ENCODE measurements at places on chromosomes 11 and 22. TPM values are rescaled to one million over a fixed set of nuclear protein-coding genes. Genes with fewer than 3 reads are reported as not detected.

DNA sequence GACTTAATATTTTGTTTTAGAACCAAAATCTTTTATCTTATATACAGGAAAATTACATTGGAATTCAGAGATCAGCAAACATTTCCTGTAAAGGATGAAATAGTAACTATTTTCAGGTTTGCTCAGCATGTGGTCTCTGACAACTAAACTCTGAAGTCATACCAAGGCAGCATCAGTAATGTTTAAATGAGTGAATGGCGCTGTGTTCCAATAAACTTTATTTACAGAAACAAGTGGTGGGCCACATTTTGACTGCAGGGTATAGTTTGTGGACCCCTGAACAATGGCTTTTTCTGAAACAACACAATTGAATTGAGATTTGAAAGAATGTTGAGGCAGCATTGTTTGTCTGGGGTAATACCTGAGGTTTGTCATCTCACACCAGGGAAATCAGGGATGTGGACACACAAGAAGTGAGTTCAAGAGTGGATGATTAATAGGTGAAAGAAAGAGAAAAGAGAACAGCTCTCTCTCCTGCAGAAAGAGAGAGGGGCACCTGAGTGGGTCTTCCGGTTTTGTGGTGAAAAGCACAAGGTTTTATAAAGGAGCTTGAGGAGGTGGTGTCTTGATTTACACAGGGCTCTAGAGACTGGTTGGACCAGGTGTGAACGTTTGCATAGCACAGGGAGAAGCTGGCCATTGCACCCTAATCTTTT, 113.5 kb upstream of the VPREB1 start:
- DNase-seq: no peak

GRCh38 chr11:119993722-119994121, 144.2 kb downstream of the TRIM29 start:
- DNase-seq: no peak

GRCh38 chr11:98358551-98358950, 662.2 kb upstream of the CNTN5 start:
- DNase-seq: no peak

- no peak for DNase-seq
Measured at GRCh38 chr11:14308897-14309387, 50.0 kb downstream of the RRAS2 start.

DNA sequence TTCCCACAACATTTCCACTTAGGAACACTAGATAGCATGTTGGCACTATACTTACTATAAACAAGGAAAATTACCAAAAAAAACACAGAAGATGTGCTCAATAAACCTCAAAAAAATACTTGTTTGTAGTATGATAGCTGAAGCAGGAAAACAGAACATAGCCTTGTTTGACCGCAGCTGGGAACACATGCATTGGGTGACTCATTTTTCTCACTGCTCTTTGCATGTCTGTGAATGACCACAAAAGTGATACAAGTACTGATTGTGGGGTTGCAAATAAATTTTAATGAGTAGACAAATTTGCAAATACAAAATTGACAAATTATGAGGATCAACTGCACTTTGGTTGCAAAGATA, 22.8 kb upstream of the GUCY1A2 start:
- no peak for DNase-seq

DNA sequence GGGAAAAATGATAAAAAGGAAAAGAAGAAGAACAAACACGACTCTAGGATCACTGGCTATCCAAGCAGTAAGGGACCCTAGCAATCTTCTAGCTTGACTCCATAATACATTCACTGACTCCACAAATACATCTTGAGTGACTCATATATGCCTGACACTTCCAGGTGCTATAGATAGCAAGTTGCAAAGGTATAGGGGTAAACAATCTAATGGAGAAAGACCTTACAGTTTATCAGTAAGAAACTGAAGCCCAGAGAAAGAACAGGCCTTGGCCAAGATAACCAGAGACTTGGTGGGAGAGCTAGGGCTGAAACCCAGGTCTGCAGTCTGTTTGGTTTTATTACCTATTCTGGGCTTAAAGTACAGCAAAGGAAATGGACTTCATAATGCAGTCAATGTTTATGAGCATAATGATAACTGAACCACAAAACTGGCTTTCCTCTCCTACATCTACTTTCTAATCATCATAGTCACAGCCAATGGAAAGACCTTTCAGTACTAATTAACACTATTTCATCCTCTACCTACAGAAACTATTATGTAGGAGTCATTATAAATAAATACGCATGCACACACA, 19.7 kb upstream of the SLC5A1 start:
- DNase-seq: no peak

GRCh38 chr11:12329169-12329568, 48.2 kb upstream of the PARVA start:
- no peak for DNase-seq

Gene PHF21B
- total RNA-seq: not detected

DNA sequence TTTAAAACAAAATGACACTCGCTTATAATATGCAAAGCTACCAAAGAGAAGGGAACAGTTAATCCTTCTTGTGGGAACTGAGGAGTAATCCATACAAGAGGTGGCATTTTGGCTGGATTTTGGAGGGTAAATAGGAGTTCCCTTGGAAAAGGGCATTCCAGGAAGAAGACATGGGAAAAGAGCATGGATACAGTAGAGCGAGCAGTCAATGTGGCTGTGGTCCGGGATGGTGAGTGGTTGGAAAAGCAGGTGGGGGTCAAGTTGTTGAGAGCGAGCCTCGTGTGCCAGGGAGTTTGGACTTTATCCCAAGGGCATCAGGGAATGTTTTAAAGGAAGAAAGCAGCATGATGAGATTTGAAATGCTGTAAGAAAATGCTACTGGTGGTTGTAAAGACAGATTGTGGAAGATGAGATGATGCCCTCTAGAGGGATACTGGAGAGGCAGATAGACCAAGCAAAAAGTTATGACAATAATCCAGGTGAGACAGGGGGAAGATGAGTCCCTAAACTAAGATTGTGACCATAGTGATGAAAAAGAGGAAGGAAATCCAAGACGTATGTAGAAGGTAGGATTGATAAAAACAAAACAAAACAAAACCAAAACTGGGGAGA, 3.8 kb upstream of the MMP7 start:
- DNase-seq: no peak

DNA sequence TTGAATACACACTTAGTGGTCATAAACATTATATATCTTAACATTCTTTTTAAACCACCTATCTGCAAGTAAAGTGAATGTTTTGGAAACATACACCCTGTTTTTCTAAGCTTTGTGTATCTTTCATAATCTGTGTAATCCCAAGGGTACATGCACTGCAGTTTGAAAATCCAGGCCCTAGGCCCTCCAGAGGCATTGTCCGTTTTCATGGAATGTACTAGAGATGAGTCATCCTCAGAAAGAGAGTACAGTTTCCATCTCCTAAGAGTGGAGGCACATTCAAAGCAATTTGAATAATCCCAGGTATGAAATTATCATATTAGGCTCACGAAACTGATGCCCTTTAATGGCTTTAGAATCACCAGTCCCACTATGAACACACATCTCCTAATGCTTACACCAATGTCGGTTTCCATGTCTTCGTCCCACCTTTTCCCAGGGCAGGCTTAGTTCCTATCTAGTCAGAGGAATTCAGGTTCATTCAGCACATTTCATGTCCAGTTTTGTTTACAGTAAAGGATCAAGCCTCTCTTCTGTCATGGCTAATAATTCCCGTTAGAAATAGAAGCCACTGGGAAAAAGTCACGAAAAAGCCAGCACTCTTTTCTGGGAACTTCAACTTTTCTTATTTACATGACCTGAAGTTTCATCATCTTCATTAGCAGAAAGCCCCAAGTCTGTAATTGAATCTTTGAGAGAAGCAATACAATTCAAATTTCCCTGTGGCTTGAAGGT, 39.5 kb upstream of the CD44 start:
- peak; percentile 40 for DNase-seq

GRCh38 chr11:117230999-117231841, 653 bp downstream of the PCSK7 start:
- no peak for DNase-seq

DNA sequence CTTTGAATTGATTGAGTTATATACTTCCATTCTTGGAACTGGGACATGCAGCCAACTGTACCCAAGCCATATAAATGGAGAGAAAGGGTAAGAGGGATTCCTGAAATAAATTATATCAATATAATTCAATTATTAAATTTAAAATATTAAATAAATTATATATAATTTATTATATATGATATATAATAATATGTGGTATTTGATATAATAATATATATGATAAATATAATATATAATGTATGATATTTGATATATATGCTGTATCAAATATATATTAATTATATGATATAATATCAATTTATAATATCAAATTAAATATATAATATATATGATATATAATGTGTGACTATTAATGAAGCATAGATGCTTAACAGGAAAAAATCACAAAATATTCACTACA, 677.0 kb downstream of the NELL1 start:
- no peak for DNase-seq

DNA sequence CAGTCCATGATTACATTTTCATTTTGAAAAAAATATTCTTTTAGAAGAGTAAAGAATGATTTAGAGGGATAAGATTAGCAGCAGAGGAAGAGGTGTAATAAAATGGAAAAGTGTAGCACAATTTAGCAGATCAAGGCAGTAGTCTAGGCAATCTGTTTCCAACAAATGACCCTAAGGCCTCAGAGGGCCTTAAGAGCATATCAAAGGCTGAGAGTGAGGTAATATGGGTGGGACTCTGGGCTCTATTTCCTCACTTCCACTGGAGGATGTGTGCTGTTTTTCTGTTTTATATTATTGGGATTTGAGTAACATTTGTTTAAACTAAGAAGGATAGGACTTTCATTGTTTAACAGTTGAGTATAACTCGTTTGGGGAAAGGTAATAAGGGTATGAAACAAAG, 28.8 kb downstream of the CCDC81 start:
- no peak for DNase-seq

- no peak for DNase-seq
Measured at GRCh38 chr22:36510384-36510783, 3.5 kb upstream of the FOXRED2 start.

GRCh38 chr22:39230261-39231196, 14.3 kb downstream of the PDGFB start:
- peak; percentile 71 for DNase-seq

DNA sequence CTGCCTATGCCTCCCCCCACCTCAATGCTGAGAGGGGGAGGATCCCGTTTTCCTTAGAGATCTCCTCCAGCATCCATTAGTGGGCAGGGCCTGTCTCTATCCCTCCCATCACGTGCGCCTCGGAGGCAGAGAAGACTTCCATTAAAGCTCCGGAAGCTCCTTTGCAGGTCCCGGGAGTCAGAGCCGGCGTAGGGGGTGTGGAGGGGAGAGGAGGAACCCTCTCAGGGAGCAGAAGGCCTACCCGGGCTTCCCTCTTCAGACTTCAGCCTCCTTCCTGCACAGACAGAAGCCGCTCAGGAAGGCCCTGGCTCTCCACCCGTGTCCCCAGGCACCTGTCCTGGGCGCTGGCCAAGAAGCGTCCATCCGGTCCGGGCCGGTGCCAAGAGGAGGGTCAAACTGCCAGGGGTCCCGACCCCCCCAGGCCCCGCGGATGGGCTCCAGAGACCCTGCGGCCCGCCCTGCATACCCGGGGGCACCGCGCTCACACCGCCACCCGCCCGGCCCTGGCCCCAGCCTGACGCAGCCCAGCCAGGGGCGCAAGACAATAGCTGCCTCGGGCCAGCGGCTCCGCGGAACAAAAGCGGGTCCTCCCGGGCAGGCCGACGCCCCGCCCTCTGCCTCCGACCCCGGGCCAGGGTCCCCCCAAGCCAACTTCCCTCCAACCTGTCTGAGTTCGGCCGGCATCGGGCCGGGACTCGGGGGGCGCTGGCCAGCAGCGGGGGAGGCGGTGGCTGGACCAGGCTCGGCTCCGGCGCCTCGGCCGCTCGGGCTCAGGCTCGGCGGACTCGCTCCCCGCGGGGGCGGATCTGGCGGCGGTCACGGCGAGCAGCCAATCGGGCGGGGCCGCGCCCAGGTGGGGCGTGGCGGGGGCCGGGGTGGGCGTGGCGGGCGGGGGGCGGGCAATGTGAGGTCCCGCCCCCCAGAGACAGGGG, 29.9 kb downstream of the ARVCF start:
- DNase-seq: peak; percentile 88

- DNase-seq: no peak
Measured at GRCh38 chr11:18495271-18495670, 31.5 kb downstream of the TSG101 start.

Gene MMP27
- total RNA-seq: not detected

- no peak for DNase-seq
Measured at GRCh38 chr22:46460857-46461256, 76.6 kb downstream of the CELSR1 start.

Gene IGSF22
- 0.22 TPM for total RNA-seq

DNA sequence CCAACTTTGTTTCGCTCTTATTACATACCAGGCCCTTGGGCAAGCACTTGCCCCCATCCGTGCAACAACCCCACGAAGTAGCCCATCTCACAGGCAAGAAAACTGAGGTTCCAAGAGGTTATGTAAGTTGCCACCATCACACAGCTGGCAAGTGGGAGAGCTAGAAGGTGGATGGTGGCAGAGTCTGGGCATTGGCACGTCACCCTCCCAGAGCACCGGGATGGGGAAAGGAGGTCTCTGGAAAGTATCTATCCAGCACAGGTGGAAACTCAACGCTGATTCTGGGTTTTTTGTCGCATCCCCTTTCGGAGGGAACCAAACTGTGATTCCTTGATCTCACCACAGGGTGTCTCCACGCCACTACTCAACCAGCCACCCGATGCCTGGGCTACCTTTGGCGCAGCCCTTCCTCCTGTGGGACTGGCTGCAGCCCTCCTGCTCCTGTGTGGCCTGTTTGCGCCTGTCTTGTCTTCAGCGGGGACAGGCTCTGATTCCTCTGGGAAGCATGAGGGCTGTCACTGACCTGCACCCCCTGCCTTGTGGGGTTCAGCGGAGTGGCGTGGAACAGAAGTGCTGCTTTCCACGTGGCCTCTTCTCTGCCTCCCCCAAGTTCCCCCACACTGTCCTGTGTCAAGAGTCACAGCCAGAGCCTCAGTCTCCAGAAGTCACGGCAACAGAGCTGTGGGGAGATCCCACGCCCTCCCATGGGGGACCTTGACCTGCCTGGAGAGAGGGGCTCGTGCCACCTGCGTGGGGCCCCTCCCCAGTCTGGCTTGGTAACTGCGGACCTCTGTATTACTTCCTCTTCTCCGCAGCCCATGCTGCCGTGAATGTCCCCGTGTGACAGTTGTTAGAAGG, 34.4 kb upstream of the TRIM29 start:
- peak; percentile 82 for DNase-seq

DNA sequence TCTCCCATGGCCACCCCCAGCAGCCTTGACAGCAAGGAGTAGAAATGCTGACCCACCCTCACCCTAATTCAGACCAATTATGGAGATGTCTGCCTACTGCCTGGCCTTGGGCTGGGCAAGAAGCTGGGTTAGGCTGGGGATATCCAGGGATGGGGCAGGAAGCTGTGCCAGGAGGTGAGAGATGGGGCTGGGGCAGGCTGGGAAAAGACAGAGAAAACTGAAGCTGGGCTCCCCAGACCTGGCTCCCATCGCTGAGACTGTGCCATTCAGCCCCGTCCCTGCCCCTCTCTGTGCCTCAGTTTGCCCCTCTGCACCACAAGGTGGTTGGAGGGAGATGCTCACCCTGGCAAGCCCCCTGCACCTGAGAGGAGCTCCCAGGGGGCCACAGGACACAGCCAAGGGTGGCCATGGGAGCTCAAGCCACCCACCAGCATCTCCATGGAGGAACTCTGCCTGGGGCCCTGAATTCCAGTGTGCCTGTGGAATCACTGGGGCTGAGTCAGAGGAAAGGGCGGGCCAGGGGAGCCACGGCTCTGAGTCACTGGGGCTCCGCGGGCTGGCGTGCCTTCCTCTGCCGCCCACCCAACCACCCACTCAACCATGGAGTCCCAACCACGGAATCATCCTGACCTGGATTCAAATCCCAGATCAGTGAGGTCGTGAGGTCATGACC, 6.0 kb upstream of the CARD10 start:
- peak; percentile 68 for DNase-seq

- no peak for DNase-seq
Measured at GRCh38 chr22:22105364-22105763, 122.8 kb upstream of the TOP3B start.
